A549 treated with ZK216348 at 1 μM for 4 hours (cell line): ENCODE measurements at places on chromosomes 13 and 19. TPM values are rescaled to one million over a fixed set of nuclear protein-coding genes. Genes with fewer than 3 reads are reported as not detected.

Gene IL27RA
- 5.7 to 10.9 TPM (median 9.8 TPM) in 5 replicates for total RNA-seq

Gene ZNF296
- 5.5 to 12.5 TPM (median 11.8 TPM) in 5 replicates for total RNA-seq

Gene MBD3L3
- total RNA-seq, result not detected in 5 replicates

Gene ZNF610
- total RNA-seq, result not detected in 5 replicates

Gene CNN1
- total RNA-seq, result 0.17 to 0.68 TPM (median 0.42 TPM) in 5 replicates

Gene PCP2
- not detected in 5 replicates for total RNA-seq

Gene DHDH
- total RNA-seq, result 1.0 to 2.3 TPM (median 1.9 TPM) in 5 replicates

Gene ZNF835
- total RNA-seq, result not detected in 5 replicates

Gene FGF22
- 0.21 to 1.0 TPM (median 0.87 TPM) in 5 replicates for total RNA-seq

Gene TBC1D4
- 13.1 to 19.1 TPM (median 13.8 TPM) in 5 replicates for total RNA-seq

Gene KLC3
- total RNA-seq, result 0.40 to 1.2 TPM (median 0.79 TPM) in 5 replicates

Gene ONECUT3
- not detected in 5 replicates for total RNA-seq

Gene ELSPBP1
- total RNA-seq, result not detected in 5 replicates

Gene KCNK6
- total RNA-seq, result 3.6 to 6.3 TPM (median 4.6 TPM) in 5 replicates

Gene ZNF208
- not detected in 5 replicates for total RNA-seq

Gene LILRA6
- total RNA-seq, result 0.09 TPM in 1 of 5 replicates, not detected in the others

Gene NBEA
- 1.2 to 2.4 TPM (median 1.7 TPM) in 5 replicates for total RNA-seq

Gene PLPP2
- 57.5 to 116 TPM (median 106 TPM) in 5 replicates for total RNA-seq

Gene ZNF112
- total RNA-seq, result 1.3 to 2.2 TPM (median 2.0 TPM) in 5 replicates

Gene IL4I1
- total RNA-seq, result 0.19 to 0.88 TPM (median 0.64 TPM) in 5 replicates

Gene ADAMTSL5
- total RNA-seq, result 2.0 to 4.1 TPM (median 2.7 TPM) in 5 replicates

Gene EXOC3L2
- 1.0 to 2.0 TPM (median 2.0 TPM) in 5 replicates for total RNA-seq

Gene MCEMP1
- total RNA-seq, result not detected in 5 replicates

Gene CASP14
- not detected in 5 replicates for total RNA-seq

Gene PRTN3
- total RNA-seq, result 0.24 to 0.64 TPM (median 0.34 TPM) in 3 of 5 replicates, not detected in the others

Gene HCN2
- total RNA-seq, result 20.5 to 50.9 TPM (median 41.7 TPM) in 5 replicates

Gene ETV2
- 1.1 to 3.1 TPM (median 2.7 TPM) in 5 replicates for total RNA-seq

Gene TRMT1
- 33.3 to 44.2 TPM (median 40.1 TPM) in 5 replicates for total RNA-seq

Gene MAB21L1
- total RNA-seq, result not detected in 5 replicates

Gene ARL11
- total RNA-seq, result not detected in 5 replicates

Gene RPS16
- 5,245 to 7,224 TPM (median 7,041 TPM) in 5 replicates for total RNA-seq

Gene DAND5
- 0.08 to 0.19 TPM in 2 of 5 replicates, not detected in the others for total RNA-seq

Gene ZNF506
- total RNA-seq, result 0.36 TPM in 1 of 5 replicates, not detected in the others

Gene MIPEP
- 16.7 to 29.0 TPM (median 26.2 TPM) in 5 replicates for total RNA-seq

Gene PRR19
- total RNA-seq, result 3.5 to 4.9 TPM (median 3.7 TPM) in 5 replicates

Gene F2RL3
- total RNA-seq, result not detected in 5 replicates

Gene NTF4
- total RNA-seq, result 0.27 to 0.78 TPM (median 0.65 TPM) in 5 replicates

Gene GPR32
- not detected in 5 replicates for total RNA-seq
